ENCODE measurements at places on chromosomes 5 and 9.

GRCh38 chr9:14693251-14693861 lies at the start of gene ZDHHC21:
Gene ZDHHC21 (minus strand): TSS chr9:14693432. CDS start chr9:14674340, 19,092 bp downstream.
- peak; percentile 76 for DNase-seq

GRCh38 chr5:35443803-35444595 lies 173.7 kb upstream of the SPEF2 start:
- no peak for DNase-seq

- no peak for DNase-seq
Measured at GRCh38 chr5:135040034-135040332, 6.0 kb upstream of the PITX1 start.

GRCh38 chr5:138245717-138246116 lies 28.7 kb downstream of the GFRA3 start:
- DNase-seq: no peak

GRCh38 chr5:150197476-150197875 lies 7.6 kb downstream of the SLC6A7 start:
- DNase-seq: no peak

DNA sequence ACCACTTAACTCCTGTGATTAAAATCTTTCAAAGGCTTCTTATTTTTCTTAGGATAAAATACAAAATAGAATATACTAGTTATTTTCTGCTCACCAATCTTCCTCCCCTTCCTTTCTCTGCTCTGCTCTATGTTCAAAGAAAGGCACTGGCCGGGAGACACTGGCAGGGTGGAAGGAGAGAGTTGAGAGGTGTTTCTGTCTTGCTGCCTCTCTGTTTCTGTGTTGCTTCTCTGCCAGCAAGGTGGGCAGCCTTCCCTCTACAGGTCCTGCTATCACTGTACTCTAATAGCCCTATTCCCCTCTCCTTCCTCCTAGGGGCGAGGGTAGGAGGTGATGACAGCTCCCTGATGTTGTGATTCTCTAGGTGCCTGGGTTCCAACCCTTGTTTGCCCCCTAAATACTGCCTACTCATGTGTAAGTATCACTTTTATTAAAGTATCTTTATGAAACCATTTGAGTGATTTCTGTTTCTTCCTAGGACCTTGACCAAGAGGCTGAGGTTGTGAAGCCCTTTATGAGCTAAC lies 515.1 kb downstream of the TLE4 start:
- DNase-seq: no peak

- DNase-seq: no peak
Measured at GRCh38 chr9:116587919-116588318, 99.2 kb upstream of the TRIM32 start.

- no peak for DNase-seq
Measured at GRCh38 chr9:117927354-117927753, 223.2 kb downstream of the TLR4 start.

DNA sequence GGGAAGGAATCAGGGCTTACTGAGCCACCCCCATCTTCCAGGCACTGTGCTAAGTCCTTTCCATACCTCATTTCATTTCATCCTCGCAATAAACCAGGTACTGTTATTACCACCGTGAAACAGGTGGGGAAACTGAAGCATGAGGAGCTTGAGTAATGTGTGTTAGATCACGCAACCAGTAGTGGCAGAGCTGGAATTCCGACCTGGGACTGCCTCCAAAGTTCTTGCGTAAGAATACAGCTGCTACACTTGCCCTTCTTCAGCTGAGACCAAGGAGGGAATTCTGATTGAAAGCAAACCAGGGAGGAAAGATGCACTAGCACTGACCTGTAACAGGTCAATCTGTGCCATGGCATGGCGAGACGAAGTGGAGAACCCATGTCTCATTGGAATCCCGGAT lies 113.4 kb upstream of the MSX2 start:
- peak; percentile 39 for DNase-seq

- DNase-seq: no peak
Measured at GRCh38 chr5:167832609-167833008, 458.8 kb upstream of the WWC1 start.

- no peak for DNase-seq
Measured at GRCh38 chr5:55623789-55624188, 88.3 kb downstream of the SLC38A9 start.

GRCh38 chr5:137265457-137265856 lies 233.7 kb downstream of the SPOCK1 start:
- no peak for DNase-seq

DNA sequence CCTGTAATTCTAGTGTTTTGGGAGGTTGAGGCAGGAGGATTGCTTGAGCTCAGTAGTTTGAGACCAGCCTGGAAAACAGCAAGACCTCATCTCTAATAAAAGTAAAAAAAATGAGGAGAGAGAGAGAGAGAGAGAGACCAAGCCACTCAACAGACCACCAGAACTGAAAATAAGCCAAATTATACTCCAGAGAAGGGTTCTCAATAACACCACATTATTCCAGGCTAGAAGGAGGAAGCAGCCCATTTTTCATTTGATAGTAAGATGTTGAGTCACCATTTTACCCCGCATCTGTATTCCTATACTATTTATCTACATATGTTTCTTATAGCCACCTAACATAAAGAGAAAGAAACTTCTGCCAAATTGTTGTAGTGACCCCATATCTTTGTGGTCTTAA lies 134.8 kb downstream of the PCSK5 start:
- DNase-seq: no peak

DNA sequence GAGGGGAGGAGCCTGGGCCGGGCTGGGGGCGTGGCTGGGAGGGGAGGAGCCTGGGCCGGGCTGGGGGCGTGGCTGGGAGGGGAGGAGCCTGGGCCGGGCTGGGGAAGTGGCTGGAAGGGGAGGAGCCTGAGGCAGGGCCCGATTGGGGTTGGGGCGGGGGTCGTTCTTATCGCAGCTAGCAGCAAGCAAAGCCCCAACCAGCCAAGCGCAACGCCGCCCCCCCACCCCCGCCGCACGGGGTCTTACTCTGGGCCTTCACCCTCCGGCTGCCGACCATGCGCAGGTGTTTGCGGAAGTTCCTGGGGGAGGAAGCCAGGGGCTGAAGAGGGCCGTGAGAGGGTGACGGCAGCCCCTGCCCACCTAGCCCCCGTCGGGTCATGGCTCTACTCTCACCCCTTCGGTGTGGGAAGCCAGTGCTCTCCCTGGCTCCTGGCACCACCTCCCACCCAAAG lies 5.0 kb downstream of the NSMF start:
- peak; percentile 20 for DNase-seq

- no peak for DNase-seq
Measured at GRCh38 chr5:135223404-135223803, 175.6 kb downstream of the MACROH2A1 start.

- peak; percentile 11 for DNase-seq
Measured at GRCh38 chr9:9846557-9846956, 766.2 kb downstream of the PTPRD start.

- no peak for DNase-seq
Measured at GRCh38 chr5:133644000-133644865, 31.9 kb upstream of the FSTL4 start.

DNA sequence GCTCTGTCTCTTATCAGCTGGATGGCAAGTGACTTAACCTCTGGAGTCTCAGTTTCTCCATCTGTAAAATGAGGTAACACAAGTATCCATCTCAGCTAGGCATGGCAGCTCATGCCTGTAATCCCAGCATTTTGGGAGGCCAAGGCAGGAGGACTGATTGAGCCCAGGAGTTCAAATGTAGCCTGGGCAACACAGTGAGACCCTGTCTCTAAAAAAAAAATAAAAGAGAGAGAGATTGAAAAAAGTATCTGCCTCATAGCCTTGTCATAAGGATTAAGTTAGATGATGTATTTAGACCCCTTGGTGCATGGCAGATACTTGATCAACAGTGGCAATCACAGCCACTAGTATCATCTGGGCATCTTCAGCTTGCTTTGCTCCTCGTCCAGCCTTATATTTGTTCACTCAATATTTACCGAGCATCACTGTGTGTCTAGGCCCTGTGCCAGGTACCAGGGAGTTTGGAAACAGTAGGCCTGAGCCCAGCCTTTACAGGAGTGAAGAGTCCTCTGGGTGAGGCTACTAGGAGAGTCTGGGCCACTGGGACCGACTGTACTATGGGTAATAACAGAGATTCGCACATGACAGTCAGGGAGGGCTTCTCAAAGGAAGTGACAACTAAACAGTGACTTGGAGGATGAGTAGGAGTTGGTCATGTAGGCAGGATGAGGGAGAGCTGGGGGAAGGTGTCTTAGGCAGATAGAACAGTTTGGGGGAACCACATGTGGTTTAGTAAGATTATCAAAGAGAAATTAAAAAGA lies 34.2 kb downstream of the CORO2A start:
- no peak for DNase-seq

DNA sequence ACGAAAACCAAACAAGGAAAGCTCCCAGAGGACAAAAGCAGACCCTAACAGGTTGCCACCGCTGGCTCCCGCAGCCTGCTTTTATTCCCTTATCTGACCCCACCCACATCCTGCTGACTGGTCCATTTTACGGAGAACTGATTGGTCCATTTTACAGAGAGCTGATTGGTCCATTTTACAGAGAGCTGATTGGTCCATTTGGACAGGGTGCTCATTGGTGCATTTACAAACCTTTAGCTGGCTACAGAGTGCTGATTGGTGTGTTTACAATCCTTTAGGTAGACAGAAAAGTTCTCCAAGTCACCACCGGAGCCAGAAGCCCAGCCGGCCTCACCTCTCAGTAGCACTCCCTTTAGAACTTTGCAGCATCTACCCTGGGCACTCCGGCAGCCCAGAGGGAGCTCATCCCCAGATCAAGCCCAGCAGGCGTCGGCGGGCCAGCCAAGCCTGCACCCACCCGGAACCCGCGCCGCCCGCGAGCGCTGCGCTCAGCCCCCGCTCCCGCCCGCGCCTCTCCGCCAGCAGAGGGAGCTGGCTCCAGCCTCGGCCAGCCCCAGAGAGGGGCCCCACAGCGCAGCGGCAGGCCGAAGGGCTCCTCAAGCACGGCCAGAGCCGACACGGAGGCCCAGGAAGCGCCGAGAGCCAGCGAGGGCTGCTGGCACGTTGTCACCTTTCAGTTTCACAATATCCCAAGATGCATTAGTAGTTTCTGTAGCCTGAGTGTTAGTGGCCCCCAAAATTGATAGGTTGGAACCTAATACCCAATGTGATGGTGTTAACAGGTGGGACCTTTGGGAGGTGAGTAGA lies 35.3 kb upstream of the CLPTM1L start:
- DNase-seq: peak; percentile 41

DNA sequence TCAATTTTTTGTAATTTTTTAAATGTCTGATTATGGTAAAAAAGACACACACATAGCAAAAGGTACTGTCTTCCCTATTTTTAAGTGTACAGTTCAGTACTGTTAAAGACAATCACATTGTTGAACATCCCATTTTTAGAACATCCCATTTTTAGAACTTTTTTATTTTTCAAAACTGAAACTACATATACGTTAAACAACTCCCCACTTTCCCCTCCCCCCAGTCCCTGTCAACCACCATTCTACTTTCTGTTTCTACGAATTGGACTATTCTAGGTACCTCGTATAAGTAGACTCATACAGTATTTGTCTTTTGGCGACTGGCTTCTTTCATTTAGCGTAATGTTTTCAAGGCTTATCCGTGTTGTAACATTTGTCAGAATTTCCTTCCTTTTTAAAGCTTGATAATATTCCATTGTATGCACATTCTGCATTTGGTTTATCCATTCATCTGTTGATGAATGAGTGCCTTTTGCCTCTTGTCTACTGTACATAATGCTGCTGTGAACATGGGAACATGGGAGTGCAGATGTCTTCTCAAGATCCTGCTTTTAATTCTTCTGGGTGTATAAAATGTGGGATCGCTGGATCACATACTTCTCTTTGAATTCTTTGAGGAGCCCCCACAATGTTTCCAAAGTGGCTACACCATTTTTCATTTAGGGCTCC lies 154.0 kb downstream of the PIK3R1 start:
- DNase-seq: no peak

DNA sequence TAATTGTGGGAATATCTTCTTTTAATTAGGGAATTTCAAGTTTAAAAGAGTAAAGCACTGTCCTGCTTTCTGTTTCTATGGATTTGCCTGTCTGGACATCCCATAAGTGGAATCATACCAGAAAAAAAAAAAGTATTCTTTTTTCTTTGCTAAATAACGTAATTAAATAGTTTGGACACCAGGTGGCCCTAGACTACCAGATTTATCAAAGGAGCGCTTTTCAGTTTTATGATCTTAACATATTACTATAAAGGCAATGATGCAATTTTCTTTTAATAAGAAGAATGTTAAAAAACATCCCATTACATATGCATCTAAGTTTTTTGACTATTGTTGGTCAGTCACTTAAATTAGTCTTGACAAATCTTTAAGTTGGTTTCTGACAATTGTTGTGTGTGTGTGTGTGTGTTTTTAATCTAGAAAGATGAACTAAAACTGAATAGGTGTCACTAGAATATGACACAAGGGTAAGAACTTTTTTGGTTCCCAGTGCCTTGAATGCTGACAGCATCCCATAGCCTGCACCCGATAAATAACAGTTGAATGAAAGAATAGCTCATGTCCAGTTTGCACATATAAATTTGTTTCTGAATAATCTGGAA lies 49.5 kb downstream of the C5orf22 start:
- peak; percentile 74 for DNase-seq

- no peak for DNase-seq
Measured at GRCh38 chr5:138875946-138876345, 811 bp upstream of the LRRTM2 start.

DNA sequence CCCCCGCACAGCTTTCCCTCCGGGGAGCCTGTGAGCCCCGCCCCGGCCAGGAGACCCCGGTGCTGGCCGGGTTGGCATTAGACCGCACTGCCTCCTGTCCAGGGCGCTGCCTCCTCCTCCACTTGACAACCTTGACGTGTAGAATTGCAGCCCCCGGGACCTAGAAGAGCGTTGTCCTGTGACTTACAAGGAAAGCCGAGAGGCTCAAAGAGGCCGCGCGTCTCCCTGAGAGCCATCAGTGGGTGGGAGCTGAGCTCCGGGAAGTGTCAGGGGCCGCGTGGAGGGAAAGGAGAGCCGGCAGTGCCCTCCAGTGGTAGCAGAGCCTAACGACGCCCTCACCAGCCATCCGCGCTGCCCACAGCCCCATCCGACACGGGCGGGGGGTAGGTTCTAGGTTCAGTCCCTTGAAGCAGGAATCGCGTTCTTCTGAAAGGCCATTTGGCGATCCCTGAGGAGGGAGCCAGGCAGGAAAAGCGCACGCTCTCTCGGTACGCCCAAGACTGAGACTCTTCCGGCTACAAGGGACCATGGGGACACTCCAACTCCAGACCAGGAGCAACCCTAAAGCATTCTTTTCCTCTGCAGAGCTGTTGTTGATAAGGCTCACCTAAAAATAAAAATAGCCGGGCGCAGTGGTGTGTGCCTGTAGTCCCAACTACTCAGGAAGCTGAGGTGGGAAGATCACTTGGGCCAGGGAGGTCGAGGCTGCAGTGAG lies 40.6 kb upstream of the SAP30L start:
- DNase-seq: peak; percentile 92

GRCh38 chr5:139671096-139671841 lies 23.1 kb downstream of the CXXC5 start:
- DNase-seq: peak; percentile 80

GRCh38 chr5:4659851-4660250 lies 480.3 kb upstream of the ADAMTS16 start:
- DNase-seq: no peak

DNA sequence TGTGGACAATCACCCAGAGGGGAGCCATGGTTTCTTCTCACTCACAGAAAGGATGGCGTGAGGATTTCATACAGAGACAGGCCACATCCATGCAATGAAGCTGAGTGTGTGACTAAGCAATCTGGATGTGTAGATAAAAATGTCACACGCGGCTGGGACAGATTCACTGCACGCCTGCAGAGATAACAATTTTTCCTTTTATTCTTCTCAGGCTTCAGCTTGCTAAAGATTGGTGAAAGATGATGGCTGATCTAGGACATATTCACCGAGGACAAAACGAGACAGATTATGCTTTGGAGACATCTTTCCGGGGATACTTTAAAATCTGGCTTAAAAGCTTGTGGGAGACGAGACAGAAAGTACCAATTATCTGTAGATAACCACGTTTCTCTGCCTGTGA lies 313.9 kb upstream of the TRPC7 start:
- DNase-seq: no peak
